Breast epithelium (tissue), 4 donors: ENCODE measurements at places on chromosomes 4 and X. TPM values are rescaled to one million over a fixed set of nuclear protein-coding genes. Genes with fewer than 3 reads are reported as not detected.

Gene BMX
- 3.9 TPM for total RNA-seq

DNA sequence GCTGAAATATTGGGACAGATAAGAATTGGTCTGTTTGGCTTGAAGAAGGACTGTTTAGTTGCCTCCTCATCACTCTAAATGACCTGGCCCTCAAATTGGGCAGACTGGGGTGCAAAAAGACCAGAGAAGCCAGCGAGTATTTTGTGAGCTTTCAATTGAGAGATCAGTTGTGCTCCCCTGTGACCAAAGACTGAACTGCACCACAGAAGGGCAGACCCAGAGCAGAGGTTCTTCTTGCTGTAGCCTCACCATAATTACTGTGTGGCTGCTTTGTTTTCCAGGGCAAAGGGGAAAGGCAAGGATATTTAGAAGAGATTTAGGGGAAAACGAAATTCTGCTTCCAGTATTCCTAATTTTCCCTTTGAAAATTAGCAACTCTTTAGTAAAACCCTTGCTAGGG, 104.0 kb upstream of the MBNL3 start:
- DNase-seq = no peak
- no peak overlapping the region for H3K27ac ChIP-seq
- H3K4me1 ChIP-seq = no peaks in the 10 kb centered on the region
- no peaks in the 10 kb centered on the region for H3K27me3 ChIP-seq
- no peak overlapping the region for H3K4me3 ChIP-seq
- H3K36me3 ChIP-seq = no peaks in the 10 kb centered on the region

- H3K36me3 ChIP-seq = no peaks in the 10 kb centered on the region
- no peak overlapping the region for H3K4me3 ChIP-seq
- no peaks in the 10 kb centered on the region for H3K27me3 ChIP-seq
- no peak overlapping the region for H3K27ac ChIP-seq
Observed at GRCh38 chr4:38493066-38493465, 170.9 kb upstream of the KLF3 start.

Gene SRPX2
- 61.0 TPM for total RNA-seq

GRCh38 chr4:25402521-25402920, 25.5 kb downstream of the ANAPC4 start:
- H3K27ac ChIP-seq = no peak overlapping the region
- H3K36me3 ChIP-seq = no peaks in the 10 kb centered on the region
- no peak overlapping the region for H3K4me3 ChIP-seq
- no peaks in the 10 kb centered on the region for H3K4me1 ChIP-seq
- DNase-seq = no peak
- no peaks in the 10 kb centered on the region for H3K27me3 ChIP-seq

Gene ARL9
- total RNA-seq = not detected

Gene PNMA6F
- not detected for total RNA-seq

- H3K4me3 ChIP-seq = no peak overlapping the region
- DNase-seq = no peak
- H3K27ac ChIP-seq = no peak overlapping the region
- H3K36me3 ChIP-seq = no peaks in the 10 kb centered on the region
- H3K4me1 ChIP-seq = peaks cover 3% of the 10 kb centered on the region
- H3K27me3 ChIP-seq = no peaks in the 10 kb centered on the region
Observed at GRCh38 chr4:26342328-26343037, 21.7 kb downstream of the RBPJ start.

GRCh38 chr4:30760551-30760950, 40.4 kb downstream of the PCDH7 start:
- no peak overlapping the region for H3K4me3 ChIP-seq
- H3K4me1 ChIP-seq = no peaks in the 10 kb centered on the region
- no peak overlapping the region for H3K27ac ChIP-seq
- no peaks in the 10 kb centered on the region for H3K27me3 ChIP-seq
- no peaks in the 10 kb centered on the region for H3K36me3 ChIP-seq
- no peak for DNase-seq

Gene KCNIP4
- total RNA-seq = 0.44 TPM

DNA sequence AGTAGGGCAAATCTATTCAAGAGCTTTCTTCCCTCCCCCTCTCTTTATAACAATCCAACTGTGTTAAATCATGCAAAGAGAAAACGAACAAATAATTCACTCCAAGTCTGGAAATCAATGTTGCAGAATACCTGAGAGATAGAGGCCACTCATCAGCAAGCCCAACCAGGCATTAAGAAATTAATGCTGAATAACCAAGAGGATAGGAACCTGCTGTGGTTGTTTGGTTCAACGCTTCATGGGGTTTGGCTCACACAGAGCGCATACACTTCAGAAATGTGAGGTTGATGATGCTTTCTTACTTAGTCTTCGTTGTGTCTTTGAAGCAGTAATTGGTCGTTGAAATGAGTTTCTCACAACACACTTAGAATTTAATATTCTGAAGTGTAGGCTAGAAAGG, 1540.0 kb upstream of the PABPC4L start:
- no peak for DNase-seq
- no peaks in the 10 kb centered on the region for H3K36me3 ChIP-seq
- no peaks in the 10 kb centered on the region for H3K27me3 ChIP-seq
- no peaks in the 10 kb centered on the region for H3K4me1 ChIP-seq

DNA sequence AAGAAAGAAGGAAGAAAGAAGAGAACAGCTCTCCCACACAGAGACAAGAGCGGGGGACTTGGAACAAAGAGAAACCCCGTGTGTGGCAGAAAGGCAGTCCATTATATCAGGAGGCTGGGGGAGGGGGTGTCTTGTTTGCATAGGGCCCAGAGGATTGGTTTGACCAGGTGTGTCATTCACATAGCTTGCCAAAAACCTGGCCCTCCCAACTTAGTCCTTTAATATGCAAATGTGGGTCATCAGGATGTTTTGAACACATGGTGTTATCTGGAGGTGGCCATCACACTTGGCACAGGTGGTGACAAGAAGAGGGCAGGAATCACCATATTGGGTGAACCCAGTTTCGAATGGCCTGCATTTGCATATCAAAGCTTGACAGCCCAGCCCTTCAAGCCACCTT, 111.7 kb downstream of the LINC00632 start:
- peaks cover 20% of the 10 kb centered on the region for H3K27me3 ChIP-seq
- DNase-seq = no peak
- H3K27ac ChIP-seq = no peak overlapping the region
- no peaks in the 10 kb centered on the region for H3K4me1 ChIP-seq
- no peak overlapping the region for H3K4me3 ChIP-seq
- H3K36me3 ChIP-seq = no peaks in the 10 kb centered on the region

DNA sequence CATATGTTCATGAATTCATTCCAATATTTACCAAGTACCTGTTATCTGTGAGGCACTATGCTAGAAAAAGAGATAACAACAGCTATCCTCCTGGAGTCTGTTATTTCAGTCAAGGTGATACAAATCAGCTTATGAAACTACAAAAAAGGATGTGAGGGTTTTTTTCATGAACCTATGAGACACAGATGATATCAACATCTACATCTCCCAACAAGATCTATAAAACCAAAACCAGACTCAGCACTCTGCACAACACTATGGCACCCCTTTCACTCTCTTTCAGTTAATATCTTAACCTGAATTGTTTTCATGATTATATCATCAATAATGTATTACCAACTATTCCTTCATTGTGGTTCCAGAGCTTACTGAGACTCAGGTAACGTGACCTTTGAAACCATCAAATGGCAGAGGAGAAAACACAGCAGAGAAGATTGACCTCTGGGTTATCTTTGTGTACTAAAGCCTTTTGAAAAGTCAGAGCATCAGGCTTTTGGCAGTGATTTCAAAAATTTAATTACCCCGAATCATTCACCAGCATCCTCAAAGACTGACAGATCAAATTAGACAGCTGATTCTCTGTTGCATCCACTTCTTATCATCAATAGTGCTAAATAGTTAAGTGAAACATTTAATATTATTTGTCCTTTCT, 244.6 kb upstream of the FTHL17 start:
- DNase-seq = no peak
- no peak overlapping the region for H3K4me3 ChIP-seq
- no peaks in the 10 kb centered on the region for H3K27me3 ChIP-seq

Gene DDX53
- not detected for total RNA-seq

Gene ENPP6
- total RNA-seq = 0.33 TPM

Gene MAB21L2
- total RNA-seq = not detected

DNA sequence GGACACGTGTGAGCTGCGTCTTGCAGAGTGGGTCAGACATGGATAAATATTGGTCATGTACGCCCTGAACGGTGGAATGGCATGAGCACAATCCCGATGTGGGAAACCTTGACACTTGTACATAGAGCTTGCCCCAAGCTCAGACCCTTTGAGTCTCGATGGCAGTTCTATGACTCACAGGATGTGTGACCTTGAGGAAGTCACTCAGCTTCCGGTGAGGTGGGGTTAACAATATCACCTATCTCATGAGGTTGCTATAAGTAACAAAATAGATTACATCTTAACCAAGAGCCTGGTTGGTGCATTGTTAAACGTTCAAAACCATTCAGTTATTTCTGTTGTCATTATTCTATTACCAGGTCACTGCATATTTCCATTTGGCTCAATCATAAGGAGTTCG, 109.1 kb upstream of the TBL1X start:
- no peak overlapping the region for H3K4me3 ChIP-seq
- H3K36me3 ChIP-seq = no peaks in the 10 kb centered on the region

Gene S100P
- total RNA-seq = 0.29 TPM

Gene TBL1X
- total RNA-seq = 20.0 TPM

DNA sequence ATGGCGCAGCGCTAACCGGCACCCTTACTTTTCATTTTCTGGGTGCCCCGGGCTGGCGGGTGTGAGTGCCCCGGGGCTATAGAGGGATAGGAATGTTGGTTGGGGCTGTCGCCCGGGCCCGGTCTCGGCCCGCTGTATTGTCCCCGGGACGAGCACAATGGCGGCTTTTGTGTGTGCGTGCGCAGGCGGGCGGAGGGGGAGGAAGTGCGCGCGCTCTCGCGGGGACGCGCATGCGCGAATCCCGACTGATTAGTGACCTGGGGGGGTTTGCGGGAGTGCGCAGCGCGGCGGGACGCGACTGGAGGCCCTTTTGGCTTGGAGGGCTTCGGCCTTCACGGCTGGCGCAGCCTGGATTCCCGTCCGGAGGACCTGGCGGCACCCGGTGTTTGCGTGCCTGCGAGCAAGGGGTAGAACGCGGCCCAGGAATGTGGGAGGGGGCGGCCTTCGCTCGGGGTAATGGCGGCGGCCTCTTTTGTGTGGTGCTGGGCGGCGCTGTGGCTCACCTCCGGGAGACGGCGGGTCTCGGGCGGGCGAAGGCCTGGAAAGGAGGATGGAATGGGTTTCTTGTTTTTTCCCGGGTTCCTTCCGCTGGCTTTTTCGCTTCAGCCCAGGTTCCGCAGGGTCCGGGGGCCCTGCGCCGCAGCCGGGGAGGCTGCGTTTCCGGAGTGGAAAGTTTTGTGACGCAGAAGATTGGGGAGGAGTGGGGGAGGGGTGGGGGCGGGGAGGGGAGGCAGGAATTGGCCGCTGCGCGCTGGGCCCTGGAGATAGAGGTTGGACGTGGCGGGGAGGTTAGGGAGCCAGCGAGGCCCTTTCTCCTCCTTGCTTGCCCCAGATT, 618 bp downstream of the DDX3X start:
- peaks cover 27% of the 10 kb centered on the region for H3K4me1 ChIP-seq
- peak overlapping the region; percentile 100 for H3K27ac ChIP-seq
- peak; percentile 91 for DNase-seq
- peak overlapping the region; percentile 82 for H3K4me3 ChIP-seq
- H3K36me3 ChIP-seq = no peaks in the 10 kb centered on the region

Gene BTK
- total RNA-seq = 19.7 TPM

- H3K27me3 ChIP-seq = no peaks in the 10 kb centered on the region
- no peaks in the 10 kb centered on the region for H3K36me3 ChIP-seq
- DNase-seq = no peak
Observed at GRCh38 chrX:1673337-1673736, 58.5 kb downstream of the ASMT start.

Gene PPP4R3C
- not detected for total RNA-seq

Gene RWDD4
- 20.8 TPM for total RNA-seq

Gene SSX4
- total RNA-seq = not detected

Gene MAGEC1
- not detected for total RNA-seq

DNA sequence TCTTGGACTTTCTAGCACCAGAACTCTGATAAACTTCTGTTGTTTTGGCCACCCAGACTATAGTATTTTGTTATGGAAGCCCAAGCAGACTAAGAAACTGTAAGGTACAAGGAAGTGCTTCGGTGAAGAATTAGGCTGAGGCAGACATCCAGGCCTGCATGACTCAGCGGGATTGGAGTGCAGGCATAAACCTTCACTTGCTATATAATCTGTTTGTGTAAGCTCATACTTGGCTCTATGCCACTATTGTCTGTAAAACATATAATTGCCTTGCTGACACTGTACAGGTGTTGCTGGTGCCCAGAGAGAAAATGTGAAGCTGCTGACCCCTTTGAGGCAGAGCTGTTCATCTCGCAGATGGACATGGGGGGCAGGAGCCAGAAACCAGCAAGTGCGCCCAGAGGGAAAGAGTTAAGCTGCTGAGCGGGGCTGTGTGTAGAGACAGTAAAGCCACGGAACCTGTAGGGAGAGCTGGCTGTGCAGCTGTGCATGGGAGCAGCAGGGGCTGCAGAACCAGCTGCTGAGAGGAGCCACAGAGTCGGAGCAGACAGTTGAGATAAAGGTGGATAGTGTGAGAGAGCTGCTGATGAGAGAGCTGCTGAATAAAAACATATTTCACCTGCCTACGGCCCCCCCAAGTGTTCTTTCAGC, 96.2 kb downstream of the RBM46 start:
- DNase-seq = no peak
- H3K36me3 ChIP-seq = no peaks in the 10 kb centered on the region
- H3K4me3 ChIP-seq = no peak overlapping the region
- H3K27ac ChIP-seq = no peak overlapping the region

DNA sequence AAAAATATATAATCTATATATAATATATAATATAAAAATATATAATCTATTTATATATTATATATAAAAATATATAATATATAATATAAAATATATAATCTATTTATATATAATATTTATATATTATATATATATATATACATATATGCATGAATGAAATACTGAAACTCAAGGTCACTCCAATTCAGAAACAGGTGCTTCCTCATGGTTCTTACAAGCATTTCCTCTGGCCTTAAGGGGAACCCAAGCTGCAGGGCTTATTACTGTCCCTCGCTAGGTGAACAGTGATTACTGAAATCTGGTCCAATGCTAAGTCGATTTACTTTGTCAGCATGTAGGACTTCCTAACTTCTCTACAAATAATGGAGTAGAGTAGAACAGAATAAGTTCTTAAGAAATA, 174.3 kb downstream of the GPM6A start:
- H3K27ac ChIP-seq = no peak overlapping the region
- no peak overlapping the region for H3K4me3 ChIP-seq
- H3K36me3 ChIP-seq = no peaks in the 10 kb centered on the region
- H3K27me3 ChIP-seq = no peaks in the 10 kb centered on the region

DNA sequence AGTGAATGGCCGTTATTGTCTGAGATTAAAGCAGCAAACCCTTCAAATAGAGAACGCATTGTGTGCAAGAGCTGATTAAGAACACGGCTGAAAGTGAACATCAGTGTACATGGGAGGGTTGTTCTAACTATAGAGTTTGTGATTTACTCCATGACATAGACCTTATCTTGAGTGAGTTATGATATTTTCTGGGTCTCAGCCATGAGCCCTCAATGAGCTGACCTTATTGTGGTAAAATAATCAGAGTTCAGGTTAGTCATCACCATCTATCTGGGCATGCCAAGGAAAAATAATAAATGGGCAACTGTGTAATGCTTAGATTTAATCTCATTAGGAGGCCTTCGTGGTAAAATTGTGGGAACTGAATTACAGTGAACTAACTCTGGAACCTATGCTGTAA, 33.2 kb upstream of the CLDN24 start:
- H3K36me3 ChIP-seq = no peaks in the 10 kb centered on the region
- no peak overlapping the region for H3K27ac ChIP-seq
- DNase-seq = no peak
- no peaks in the 10 kb centered on the region for H3K4me1 ChIP-seq
- H3K27me3 ChIP-seq = no peaks in the 10 kb centered on the region
